ENCODE measurements at places on chromosomes 3 and 15. TPM values are rescaled to one million over a fixed set of nuclear protein-coding genes. Genes with fewer than 3 reads are reported as not detected.
A peak's percentile ranks its signal among the peaks of the same experiment; 100 is the strongest.

GRCh38 chr3:122975924-122976293 lies 51.7 kb downstream of the SEMA5B start:
- DNase-seq, result no peak
- H3K4me1 ChIP-seq, result peaks cover 10% of the 10 kb centered on the region
- no peaks in the 10 kb centered on the region for H3K36me3 ChIP-seq

DNA sequence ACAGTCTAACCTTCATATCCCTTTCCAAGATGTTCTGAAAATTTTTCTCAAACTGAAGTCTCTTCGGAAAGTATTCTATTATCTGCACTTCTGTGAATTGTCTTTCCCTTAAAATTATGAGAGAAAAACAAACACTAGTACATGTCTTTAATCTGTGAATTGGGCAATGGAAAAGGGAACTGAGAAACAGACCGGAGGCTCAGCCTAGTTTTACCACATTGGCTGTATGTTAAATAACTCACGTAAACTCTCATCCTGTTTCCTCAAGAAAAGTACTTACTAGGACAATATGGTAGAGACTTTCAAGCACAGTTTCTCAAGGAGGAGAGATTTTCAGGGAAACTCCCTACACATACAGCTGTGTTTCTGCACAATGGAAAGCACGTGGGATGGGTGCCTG lies 982.2 kb upstream of the SEMA6D start:
- H3K36me3 ChIP-seq, result no peaks in the 10 kb centered on the region
- H3K4me1 ChIP-seq, result no peaks in the 10 kb centered on the region

DNA sequence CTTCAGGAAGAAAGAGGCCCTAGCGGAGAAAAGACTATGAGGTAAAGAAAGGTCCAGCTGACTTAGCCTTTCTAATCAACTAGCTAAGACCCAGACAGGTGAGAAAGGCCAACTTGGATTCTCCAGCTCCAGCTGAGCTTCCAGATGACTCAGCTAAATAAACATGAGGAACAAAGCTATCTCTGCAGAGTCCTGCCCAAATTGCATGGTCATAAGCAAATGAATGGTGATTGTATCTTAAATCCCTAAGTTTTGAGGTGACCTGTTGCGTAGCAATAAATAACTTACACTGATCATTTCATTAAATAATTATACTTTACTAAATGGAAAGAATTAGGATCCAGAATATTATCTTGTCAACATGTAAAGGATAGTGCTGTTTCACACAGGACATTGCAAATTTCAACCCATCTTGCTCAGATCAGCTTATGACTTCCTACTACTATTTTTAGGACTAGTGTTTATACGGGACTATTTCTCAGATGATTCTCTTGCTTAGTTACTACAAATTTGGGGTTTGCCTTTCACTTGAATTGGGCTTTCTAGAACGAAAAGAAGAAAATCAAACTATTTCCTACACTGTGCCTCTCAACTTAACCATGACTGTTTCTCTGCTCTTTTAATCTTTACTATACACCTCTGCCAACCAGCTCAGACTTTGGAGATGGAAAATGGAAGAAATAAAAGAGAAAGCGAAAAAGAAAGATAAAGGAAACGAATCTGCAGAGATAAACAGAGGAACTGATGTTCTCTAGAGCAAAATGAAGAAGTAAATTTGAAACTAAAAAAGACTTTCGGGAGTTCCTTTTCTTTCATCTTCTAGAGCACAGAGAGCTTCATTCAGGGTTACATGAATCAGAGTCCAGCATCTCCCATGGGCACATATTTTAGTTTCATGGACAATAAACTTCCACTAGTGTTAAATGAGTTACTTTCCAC lies 6.6 kb upstream of the ADGRG7 start:
- H3K36me3 ChIP-seq, result no peaks in the 10 kb centered on the region
- no peak overlapping the region for H3K4me3 ChIP-seq
- H3K27me3 ChIP-seq, result no peaks in the 10 kb centered on the region
- no peaks in the 10 kb centered on the region for H3K4me1 ChIP-seq

- H3K4me3 ChIP-seq, result no peak overlapping the region
- no peaks in the 10 kb centered on the region for H3K36me3 ChIP-seq
- DNase-seq, result no peak
- no peak overlapping the region for H3K27ac ChIP-seq
- H3K4me1 ChIP-seq, result no peaks in the 10 kb centered on the region
These were observed 582.9 kb downstream of the NSUN3 start for GRCh38 chr3:94645790-94646189.

DNA sequence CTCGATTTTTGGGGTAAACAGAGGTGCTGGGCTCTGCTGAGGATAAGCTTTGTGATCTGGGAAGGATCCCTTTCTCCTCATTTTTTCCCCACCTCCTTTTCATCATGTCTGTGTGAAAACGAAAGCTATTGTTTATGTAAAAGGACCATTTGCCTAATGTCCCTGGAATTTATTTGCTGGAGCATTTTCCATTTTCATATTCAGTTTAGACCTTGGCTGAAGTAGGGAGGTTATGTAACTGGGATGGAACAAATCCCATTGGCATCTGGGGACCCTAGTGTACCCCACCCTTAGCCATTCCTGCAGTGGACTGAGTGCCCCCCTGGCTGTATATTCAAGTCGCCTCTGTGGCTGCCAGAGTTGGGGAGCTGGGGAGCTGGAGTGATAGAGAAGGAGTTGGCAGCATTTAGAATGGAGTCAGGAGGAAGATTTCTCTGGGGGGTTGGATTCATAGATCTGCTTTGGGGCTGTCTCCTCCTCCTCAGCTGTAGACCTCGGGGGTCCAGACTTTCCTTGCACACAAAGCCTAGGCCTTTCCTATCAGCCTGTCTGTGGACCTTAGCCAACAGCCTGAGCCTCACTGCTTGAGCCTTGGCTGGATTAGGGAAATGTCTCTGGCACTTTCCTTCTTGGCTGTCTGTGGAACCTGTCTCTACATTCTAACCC lies 270.4 kb upstream of the CTDSPL start:
- DNase-seq, result peak; percentile 41
- H3K27ac ChIP-seq, result peak overlapping the region; percentile 67
- no peaks in the 10 kb centered on the region for H3K36me3 ChIP-seq

Gene GPR149
- total RNA-seq, result not detected

- H3K4me3 ChIP-seq, result no peak overlapping the region
- H3K27me3 ChIP-seq, result no peaks in the 10 kb centered on the region
- no peak for DNase-seq
- no peaks in the 10 kb centered on the region for H3K36me3 ChIP-seq
These were observed 48.8 kb downstream of the CD86 start for GRCh38 chr3:122103821-122104514.

DNA sequence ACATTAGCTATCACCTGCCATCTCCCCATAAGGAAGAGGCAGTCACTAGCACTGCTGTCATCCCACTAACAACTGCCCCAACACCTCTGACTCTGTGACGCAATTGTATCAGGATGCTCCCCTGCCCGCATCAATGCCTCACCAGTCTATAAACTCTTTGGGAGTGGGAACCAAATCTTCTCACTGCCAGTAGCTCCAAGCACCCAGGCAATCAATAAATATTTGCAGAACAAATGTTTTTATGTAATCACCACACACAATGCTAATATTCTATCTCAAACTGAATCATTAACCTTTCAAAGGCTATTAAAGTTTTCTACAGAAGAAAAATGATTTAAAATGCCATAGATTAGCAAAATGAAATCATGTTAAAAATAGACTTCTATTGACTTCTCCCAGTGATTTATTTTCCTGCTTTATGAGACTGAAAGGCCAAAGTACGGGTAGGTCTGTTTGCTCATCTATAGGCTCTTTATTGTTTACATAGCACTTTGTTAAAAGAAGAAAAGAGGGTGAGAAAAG lies 131.3 kb downstream of the PLD1 start:
- no peak overlapping the region for H3K27ac ChIP-seq
- H3K36me3 ChIP-seq, result no peaks in the 10 kb centered on the region
- DNase-seq, result no peak
- H3K4me3 ChIP-seq, result no peak overlapping the region

Gene DAZL
- not detected for total RNA-seq

Data from ovary (tissue), 10 donors.